GM04503 (cell line): ENCODE measurements at places on chromosomes 6 and 20.
A peak's percentile ranks its signal among the peaks of the same experiment; 100 is the strongest.

DNA sequence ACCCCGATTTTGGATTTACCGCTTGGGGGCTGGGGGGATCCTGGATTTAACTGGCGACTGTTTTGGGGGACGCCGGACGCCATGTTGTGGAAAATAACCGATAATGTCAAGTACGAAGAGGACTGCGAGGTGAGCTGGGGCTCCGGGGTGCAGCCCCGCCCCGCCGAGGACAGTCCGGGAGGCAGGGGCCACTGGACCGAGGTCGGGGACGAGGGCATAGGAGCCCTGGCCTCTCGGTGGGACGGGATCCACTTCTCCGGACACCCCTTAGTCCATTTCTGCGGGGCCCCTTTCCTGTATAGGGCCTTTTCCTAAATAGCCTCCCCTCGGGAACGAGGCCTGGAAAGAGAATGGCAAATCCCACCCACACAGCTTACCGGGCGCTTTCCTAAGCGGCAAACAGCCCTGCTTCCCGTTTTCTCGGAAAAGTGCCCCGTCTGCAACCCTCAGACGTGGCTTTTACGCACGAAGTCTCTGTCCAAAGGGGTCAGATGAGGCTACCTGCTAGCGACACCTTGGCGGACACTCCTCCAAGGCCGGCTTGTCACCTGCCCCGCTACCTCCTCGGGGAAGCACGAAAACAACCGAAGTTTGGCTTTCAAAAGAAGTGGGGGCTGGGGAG, 469 bp downstream of the TFAP2C start:
- no peak for DNase-seq

DNA sequence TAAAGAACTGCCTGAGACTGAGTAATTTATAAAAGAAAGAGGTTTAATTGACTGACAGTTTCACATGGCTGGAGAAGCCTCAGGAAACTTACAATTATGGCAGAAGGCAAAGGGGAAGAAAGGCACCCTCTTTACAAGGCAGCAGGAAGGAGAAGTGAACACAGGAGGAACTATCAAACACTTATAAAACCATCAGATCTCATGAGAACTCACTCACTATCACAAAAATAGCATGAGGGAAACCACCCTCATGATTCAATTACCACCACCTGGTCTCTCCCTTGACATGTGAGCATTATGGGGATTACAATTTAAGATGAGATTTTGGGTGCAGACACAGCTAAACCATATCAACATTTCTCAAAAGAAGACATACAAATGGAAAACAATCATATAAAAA, 266.3 kb downstream of the EPM2A start:
- DNase-seq: no peak

DNA sequence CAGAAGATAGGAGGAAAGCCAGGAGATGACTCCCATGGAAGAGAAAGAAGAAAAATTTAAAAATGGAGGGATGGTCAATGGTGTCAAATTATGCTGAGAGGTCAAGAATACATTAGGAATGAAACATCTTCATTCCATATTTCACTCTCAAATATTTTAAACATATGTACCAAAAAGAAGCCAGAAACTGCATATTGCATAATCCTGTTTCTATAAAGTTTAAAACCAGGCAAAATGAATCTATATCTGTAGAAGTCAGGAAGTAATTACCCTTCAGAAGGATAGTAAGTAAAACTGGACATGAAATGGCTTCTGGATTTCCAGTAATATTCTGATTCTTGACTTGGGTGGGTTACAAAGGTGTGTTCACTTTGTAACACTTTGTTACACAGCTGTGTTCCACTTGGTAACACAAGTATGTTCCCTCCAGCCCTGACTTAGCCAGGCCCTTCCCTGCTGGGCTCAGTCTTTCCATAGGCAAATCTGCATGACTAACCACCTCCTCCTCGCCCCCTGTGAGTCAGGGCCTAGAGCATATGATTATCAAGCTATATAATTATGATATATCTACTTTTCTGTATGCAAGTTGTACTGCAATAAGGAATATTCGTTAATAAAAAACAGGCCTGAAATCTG, 20.2 kb upstream of the C6orf141 start:
- DNase-seq: no peak

- no peak for DNase-seq
These were observed 108.7 kb downstream of the FYN start for GRCh38 chr6:111764238-111765175.

GRCh38 chr6:16398587-16398986, 160.2 kb downstream of the GMPR start:
- DNase-seq: peak; percentile 47

GRCh38 chr6:109014606-109015005, 80.0 kb downstream of the SESN1 start:
- DNase-seq: no peak

- DNase-seq: no peak
These were observed 36.6 kb upstream of the MLIP start for GRCh38 chr6:54074578-54075195.

DNA sequence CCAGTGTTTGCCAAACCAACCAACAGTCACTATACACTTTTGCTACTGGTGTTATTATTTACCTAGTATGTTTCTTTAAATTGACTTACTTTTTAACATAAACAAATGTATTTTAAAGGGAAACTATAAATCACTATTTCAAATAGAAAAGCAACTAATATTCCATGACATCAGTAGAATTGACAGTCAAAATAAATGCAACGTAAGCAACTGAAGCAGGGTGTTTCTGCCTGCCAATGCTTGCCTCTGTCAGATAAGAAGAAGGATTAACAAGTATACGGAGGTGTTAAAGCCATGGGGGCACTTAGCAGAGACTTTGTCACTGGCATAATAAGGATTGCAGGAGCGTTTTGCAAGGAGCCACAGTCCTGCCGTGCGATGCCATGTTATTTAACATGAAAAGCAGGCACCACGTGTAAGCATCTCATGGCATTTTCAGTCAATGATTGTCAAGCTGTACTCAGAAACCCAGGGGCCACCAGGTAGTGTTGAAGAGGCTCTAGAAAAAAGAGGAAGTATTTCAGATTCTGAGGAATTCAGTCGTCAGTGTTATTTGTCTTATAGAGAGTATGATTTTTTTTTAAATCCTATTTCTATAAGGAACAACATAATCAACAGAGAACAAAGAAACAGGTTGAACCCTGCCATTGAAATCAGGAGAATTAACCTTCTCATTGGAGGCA, 131.7 kb downstream of the BFSP1 start:
- no peak for DNase-seq

GRCh38 chr6:81734500-81735150, 17.9 kb downstream of the TENT5A start:
- no peak for DNase-seq

DNA sequence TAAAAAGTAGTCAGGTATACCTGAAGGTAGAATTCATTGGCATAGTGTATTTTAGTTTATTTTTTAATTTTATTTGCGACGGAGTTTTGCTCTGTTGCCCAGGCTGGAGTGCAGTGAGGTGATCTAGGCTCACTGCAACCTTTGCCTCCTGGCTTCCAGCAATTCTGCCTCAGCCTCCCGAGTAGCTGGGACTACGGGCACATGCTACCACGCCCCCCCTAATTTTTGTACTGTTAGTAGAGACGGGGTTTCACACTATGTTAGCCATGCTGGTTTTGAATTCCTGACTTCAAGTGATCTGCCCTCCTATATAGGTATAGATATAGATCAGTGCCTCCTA, 102.8 kb upstream of the PRSS16 start:
- no peak for DNase-seq

DNA sequence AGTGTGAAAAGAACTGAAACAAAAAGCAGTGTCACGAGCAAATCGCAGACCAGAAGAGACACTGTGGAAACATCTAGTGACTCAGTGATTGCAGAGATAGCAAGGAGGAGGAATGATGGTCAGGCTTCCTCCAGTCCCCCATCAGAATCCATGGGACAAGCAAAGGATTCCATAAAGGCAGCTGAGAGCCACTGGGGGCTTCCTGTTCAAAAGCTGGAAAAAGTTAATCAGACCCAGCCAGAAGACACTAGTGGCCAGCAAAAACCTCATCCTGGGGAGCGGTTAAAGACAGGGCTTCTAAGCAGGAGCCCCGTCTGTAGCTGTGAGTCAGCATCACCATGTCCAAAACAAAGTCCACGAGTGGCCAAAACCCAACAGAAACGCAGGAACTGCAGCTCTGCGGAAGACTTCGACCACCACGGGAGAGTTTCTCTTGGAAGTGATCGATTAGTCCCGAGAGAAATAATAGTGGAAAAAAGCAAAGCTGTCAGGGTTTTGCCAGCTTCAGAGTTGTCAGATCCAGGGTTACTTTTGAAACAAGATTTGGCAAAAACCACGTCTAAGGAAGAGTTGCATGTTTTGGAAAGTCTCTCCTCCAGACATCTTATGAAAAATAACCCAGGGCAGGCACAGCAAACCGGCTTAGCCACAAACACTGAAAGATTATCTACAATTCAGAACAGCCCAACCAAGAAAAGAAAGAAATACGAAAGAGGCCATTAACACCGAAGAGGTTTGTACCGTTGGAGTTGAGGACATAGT, 51.0 kb downstream of the JAG1 start:
- peak; percentile 50 for DNase-seq

DNA sequence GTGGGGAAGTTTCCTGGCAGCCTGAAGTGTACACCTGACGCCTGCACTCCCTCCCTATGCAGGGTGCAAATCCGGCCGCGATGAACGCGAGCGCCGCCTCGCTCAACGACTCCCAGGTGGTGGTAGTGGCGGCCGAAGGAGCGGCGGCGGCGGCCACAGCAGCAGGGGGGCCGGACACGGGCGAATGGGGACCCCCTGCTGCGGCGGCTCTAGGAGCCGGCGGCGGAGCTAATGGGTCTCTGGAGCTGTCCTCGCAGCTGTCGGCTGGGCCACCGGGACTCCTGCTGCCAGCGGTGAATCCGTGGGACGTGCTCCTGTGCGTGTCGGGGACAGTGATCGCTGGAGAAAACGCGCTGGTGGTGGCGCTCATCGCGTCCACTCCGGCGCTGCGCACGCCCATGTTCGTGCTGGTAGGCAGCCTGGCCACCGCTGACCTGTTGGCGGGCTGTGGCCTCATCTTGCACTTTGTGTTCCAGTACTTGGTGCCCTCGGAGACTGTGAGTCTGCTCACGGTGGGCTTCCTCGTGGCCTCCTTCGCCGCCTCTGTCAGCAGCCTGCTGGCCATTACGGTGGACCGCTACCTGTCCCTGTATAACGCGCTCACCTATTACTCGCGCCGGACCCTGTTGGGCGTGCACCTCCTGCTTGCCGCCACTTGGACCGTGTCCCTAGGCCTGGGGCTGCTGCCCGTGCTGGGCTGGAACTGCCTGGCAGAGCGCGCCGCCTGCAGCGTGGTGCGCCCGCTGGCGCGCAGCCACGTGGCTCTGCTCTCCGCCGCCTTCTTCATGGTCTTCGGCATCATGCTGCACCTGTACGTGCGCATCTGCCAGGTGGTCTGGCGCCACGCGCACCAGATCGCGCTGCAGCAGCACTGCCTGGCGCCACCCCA, 1.2 kb downstream of the GPR6 start:
- no peak for DNase-seq

DNA sequence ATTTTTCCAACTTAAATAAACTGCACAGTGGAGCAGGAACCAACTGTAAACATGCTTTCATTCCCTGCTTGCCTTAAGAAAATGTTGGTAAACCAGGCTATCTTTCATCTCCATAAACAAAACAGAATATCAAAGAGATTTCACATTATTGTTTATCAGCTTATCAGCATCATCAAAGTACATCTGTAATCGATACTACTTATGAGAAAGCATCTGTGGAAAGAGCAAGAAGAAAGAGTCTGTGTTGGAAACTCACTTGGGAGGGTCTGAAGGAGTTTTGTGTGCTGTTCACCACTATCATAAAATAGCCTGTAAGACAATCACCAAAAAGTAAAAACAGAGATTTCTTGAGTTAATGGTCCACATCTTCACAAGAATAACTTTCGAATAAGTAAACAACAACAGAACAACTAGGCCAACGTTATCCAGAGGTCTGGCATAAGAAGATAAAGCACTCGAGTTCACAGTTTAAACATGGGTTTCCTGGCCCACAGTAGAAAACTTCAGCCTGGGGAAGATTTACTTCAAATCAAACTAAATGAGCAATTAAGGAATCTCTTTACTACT, 47.9 kb downstream of the EPB41L2 start:
- no peak for DNase-seq

- no peak for DNase-seq
These were observed 31.2 kb upstream of the POPDC3 start for GRCh38 chr6:105210932-105211531.

- DNase-seq: peak; percentile 17
These were observed 22.5 kb upstream of the C6orf58 start for GRCh38 chr6:127554435-127555006.

DNA sequence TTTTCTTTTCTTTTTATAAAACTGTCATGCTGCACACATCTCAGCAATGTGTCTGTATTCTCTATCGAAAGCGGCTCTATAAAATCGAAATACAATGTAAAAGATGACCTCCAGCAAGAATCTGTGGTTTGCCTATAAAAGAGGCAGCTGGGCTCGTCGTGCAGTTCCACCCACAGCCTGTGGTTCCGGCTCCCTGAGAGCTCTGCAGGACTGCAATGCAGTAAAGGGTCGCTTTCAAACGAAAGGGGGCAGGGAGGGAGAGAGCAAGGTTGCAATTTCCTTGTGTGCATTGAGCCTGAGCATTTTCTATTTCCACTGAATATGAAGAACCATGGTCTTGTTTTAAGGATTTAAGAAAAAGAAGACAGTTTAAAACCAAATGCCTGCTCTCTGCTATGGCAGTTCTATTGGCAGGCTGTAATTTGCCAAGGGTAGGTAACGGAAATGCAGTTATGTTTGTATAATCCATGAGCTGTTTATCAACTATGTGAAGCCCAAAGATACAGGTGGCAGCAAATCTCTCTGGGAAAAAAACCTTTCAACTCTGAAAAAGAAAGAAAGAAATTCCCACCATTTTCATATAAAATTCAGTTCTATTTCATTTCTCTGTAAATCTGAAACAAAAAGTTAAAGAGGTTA, 236.5 kb downstream of the HACE1 start:
- DNase-seq: no peak
